Hematopoietic multipotent progenitor cell treated with erythropoietin and hydrocortisone succinate and interleukin-3 and kit ligand, for 15 days (in vitro differentiated cells): ENCODE measurements at places on chromosomes 3 and 15.

DNA sequence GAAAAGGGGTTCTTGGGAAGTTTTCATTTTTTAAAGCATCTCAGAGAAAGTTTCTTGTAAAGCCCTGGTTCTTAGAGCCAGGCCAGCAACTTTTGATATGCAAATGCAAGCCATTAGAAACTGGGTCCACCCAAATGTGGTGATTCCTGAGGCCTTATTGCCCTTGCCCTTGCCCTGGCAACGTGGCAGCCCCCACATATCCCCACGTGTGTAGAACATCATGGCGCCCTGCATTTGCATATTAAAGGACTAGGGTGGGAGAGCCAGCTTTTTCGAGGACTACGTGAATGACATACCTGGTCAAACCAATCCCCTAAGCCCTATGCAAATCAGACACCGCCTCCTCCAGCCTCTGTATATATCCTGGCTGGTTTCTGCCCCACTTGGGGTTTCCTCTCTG, 314.9 kb upstream of the NECTIN3 start:
- DNase-seq = no peak

DNA sequence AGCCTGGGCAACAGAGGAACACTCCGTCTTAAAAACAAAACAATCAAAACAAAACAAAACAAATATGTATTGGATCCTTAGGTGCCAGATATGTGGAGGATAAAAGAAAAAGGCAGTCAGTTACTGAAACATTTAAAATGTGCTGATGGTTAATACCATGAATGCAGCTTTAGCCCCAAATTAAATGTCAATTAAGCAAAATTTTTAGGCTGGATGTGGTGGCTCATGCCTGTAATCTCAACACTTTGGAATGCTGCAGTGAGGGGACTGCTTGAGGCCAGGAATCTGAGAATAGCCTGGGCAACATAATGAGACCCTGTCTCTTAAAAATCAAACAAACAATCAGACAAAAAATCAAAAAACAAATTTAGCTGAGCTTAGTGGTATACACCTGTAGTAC, 8.5 kb upstream of the CHMP2B start:
- no peak for DNase-seq

DNA sequence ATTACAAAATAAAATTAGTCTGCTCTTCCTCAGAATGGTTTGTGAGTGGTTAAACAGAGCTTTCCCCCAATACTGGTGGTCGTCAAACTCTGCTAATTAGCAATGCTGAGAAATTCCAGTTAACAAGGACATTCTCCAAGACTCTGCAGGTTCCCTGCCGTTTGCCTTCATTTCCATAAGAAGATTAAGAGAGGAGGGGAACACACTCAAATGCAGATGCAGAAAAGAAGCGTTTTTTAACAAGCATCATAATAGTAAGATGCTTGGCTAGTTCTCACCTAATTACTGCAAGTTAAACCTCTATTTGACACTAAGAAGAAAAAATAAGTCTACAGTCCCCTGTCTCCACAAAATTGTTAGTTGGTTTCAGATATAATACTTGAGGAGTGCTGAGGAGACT, 3.7 kb upstream of the SOX2 start:
- DNase-seq = no peak

DNA sequence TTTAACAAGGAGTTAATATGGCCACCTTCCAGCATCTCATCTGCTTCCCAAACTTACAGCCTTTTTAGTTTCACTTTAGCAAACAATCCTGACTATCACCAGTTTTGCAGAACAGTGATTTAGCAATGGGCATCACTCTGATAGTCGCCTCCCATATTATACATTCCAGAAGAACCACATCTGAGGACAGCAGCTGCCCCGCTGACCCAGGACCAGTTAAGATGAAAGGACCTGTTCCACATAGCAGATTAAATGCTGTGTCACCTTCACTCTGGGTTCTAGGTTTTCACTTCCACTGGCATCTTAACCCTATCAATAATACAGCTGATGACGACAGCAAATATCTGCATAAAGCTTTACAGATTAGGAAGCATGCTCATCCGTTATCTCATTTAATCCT, 99.8 kb downstream of the TRIM69 start:
- DNase-seq = no peak

DNA sequence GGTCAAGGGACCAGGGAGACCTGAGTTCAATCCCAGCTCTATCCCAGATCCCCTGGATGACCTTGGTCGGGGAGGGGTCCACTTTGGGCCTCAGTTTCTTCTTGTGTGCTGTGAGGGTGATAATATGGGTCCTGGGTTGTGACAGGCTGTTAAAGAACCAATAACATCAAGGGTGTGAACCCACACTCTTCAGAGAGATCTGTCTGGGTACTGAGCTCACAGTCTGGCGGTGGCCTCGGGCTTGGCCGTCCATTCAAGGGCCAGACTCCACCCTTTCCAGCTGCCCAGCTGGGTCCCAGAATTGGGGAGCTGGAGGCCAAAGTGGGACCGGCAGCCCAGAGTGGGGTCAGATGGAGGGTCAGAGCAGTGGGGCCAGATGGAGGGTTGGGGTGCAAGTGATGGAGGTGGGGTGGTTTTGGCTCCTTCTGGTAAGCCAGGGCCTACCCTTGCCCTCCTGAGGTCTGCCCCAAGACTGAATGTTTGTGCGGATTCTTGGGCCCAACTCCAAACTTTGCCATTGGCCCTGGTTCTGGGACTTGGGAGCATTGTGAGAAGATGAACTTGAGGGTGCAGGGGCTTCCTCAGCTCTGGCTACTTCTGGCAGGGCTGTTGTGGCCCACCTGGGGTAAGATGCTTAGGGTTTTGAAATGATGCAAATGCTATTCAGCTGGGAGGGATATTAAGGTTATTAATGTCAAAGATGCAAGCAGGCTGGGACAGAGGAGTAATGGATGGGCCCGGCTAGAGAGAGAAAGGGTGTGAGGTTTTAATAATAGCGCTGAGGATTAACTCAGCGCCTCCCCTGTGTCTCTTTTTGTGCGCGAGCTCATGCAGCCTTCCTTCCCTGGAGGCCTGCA, 1.5 kb downstream of the CORO2B start:
- DNase-seq = no peak

DNA sequence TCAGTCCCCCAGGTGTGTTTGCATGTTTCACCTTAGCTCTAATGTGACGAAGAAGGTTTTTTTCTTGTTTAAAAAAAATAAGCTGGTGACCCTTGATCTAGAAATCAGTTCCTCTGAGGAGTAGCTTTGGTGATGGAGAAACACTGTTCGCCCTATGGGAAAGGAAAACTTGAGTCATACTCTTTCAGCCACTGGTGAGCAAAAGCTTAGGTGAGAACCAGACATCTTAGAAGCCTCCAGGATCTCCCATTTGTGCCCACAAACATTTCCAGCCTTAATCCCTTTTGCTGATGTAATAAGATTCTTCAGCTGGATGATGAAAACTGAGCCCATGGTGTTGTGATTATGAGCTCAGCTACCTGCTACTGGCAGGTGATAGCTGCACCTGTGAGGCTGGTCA, 37.8 kb downstream of the SLC27A2 start:
- DNase-seq = no peak

GRCh38 chr15:100521907-100522306, 6.8 kb downstream of the CERS3 start:
- DNase-seq = no peak

- no peak for DNase-seq
Measured at GRCh38 chr3:184460276-184460675, 80.4 kb downstream of the CHRD start.

- DNase-seq = no peak
Measured at GRCh38 chr3:113057117-113057516, 66.3 kb downstream of the GTPBP8 start.

- DNase-seq = no peak
Measured at GRCh38 chr15:51094606-51095569, at the start of gene TNFAIP8L3. TSS of gene TNFAIP8L3 (minus strand) at chr15:51094906. CDS start at chr15:51094595, 311 bp downstream.

DNA sequence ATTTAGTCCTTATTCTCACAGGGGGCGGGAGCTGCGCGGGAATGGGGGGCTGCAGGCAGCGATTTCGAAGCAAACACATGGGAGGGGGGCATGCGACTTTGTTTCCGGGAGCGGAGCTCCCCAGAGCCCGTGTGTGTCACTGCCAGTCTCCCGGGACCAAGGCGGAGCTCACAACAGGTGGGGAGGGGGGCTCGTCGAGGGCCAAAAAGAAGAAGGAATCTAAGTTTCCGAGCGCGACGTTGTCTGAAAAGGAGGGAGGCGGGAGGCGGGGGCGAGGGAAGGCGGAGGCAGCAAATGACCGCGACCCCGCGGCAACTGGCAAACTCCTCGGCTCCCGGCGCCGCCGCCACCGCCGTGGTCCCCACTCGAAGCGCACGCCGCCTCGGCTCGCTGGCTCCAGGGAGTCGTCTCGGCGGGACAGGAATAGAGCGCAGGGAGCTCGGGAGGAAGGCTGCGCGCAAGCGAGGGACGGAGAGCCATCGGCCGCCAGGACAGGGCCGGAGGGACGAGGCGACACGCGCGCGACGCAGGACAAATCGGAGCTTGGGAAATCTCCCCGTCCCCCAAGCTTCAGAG, 1.4 kb downstream of the FOXP1 start:
- peak; percentile 30 for DNase-seq

- no peak for DNase-seq
Measured at GRCh38 chr15:101123222-101123910, 128.5 kb downstream of the CHSY1 start.

DNA sequence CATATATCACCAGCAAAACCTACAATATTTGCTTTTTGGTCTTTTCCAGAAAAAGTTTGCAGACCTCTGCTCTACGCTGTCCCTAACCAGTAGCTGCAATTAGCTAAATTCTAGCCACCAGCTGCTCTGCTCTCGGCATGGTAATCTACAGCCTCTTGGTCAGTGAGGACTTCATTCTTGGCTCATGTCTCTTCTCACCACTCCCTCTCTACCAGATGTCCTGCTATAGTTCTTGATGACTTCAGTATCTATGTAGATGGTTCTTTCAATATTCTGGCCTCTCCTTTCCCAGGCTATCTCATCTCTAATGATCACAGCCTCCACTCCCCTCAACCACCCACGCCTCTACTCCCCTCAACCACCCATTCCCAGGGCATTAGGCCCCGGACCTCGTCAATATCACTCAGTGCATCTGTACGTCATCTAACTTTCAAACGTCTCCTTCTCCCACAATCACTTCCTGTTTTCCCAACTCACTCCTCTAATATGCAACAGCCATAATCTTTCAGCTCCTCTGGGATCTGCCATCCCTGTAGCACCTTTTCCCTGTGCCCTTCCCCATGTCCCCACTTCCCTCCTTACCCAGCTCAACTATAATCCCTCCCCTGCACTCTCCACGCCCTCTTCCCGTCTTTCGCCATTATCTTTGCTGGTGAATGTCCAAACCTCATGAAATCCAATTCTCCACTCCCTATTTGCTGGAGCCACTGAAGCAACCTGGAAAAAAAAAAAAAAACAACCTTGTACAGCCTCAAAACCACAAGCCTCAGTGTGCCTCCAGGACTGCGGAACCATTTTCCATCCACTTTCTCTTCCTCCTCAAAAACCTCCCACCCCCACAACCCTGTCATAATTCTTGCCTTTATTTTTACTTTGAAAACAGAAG, 429.4 kb upstream of the PROK2 start:
- DNase-seq = no peak

DNA sequence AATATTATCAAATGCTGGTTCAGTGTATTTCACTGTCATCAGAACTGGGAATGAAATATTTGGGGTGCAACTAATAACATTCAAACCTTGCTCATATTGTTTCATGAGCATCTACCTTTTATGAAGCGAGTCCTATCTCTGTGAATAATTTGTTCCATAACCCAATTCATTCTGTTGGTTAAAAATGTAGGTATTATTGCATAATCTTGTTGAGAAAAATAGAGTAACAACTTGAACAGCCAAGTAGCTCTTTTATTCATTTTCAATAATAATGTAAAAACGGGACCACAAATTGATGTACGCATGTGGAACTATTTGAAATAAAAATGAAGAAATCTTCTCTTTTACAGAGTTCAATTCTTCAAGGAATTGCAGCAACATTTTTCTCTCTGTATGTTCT, 30.1 kb upstream of the TBC1D5 start:
- DNase-seq = no peak

- no peak for DNase-seq
Measured at GRCh38 chr3:191774485-191774884, 313.5 kb downstream of the PYDC2 start.
